ENCODE measurements at places on chromosomes 7 and 10.

DNA sequence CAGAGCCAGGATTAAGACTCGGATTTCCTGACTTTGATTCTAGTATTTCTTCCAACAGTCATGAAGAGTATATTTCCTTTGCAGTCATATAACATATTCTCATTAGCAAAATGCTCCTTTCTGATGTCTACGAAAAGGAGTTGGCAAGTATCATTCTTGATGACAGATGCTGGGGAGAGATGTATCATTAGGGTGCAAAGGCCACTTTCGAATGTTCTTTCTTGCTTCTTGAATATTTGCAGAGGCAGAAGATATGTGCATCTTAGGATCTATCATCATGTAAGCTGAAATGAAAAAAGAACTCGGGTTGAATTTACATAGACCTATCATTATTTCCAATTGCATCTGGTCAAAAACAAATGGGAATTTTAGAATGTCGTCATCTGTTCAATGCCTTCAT, 294.4 kb downstream of the BAMBI start:
- DNase-seq = no peak

GRCh38 chr7:129828989-129829736, 123.6 kb downstream of the UBE2H start:
- DNase-seq = no peak

GRCh38 chr10:130935128-130935439, 376.4 kb downstream of the TCERG1L start:
- DNase-seq = no peak

DNA sequence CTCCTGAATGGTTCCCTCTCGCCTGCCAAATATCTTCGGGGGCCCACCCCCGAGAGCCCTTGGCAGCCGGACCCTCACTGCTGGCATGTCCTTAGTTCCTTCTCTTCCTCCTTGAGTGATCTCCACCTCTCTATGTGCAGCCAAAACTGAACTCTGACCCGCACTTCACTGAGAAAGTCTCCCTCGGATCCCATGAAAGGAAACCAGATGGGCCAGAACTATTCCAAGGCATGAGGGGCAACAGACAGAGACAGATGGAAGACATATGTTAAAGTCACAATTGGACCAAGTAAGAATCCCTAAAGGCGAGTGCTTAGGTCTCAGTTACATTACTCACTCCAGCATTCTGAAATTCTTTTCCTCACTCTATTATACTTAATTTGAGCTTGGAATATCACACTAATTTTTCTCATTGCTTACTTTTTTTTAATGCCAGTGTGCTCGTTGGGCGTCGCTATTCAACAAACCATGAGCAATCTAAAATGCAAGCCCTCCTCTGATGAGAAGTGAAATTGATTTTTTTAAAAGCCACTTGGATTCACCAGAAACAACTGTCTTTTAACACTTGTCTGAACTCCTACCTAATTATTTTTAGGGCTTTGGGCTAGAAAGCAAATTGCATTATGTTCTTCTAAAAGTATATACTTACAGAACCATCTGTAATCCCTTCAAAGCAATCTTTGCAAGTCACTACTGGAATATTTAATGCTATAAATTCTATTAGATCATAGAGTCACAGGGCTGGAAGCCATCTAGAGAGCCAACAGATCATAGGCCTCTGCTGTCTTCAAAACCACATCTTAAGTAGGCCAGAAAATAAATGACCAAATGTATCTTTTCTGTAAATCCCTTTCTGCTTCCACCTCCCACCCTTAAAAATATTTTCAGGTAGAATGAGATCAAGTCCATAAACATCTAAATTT, 43.3 kb upstream of the EZH2 start:
- no peak for DNase-seq

DNA sequence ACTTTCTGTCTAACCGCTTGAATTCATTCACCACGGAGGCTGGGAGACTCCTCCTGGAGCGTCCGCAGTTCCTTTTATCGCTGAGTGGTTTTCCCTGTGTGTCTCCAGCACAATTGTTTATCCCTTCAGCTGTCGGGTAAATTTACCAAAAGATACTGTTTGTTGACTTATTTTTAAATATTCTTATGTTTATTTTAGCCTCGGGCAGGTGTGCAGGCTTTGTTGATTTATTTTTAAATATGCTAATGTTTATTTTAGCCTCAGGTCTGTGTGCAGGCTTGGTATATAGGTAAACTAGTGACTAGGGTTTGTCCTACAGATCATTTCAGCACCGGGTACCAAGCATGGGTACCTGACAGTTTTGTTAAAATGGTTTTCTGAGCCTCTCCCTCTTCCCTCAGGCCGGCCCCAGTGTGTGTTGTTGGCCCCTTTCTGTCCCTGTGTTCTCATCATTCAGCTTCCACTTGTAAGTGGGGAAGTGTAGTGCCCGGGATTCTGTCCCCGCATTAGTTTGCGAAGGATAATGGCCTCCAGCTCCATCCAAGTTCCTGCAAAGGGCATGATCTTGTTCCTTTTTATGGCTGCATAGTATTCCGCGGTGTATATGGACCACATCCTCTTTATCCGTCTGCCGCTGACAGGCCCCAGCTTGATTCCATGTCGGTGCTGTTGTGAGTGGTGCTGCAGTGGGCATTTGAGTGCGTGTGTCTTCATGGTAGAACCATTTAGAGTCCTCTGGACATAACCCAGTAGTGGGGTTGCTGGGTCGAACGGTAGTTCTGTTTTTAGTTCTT, 5.3 kb downstream of the GET4 start:
- no peak for DNase-seq

DNA sequence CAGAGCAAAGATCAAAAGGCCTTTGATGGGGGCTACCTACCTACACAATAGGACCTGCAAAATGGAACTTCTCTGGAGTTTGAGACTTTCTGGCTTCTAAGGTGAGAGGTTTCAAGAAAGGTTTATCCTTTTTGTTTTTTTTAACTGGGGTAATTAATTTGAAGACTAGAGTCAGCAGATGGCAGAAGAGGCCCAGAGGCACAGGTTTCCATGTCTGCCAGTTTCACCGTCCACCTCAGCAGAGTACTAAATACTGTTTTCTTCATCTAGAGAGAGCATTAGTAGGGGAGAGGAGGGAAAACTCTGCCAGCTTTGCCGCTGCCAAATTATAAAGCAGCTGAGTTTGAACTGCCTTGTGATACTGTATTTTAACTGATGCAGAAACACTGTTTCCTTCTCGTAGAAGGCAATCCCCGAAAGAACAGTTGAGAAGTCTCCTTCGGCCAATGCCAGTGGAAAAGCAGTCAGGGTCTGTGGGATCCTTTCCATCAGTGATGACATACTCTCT, 138.7 kb downstream of the SLC25A13 start:
- no peak for DNase-seq

DNA sequence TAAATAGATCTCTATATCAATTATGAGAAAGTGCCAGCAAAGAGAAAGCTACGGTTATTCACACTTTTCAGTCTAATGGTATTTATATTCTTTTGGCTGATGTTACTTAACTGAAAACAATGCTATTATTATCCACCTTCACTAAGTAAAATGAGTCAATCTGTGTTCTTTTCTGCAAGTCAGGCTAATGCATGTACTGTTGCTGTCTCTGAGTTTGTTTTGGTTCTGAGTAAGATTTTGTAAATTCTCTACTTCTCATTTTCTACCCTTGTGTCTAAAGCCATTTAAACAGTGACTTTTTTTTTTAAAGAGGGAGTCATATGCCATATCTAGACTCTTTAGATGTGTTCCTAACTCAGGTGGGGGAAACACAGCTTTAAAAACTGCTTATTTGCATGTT, 7.5 kb downstream of the VWC2 start:
- no peak for DNase-seq

Measured in T-helper 2 cell (primary cell).